Renal cortical epithelial cell (primary cell): ENCODE measurements at places on chromosomes 1 and 21.

- DNase-seq = no peak
Measured at GRCh38 chr21:46617267-46618051, 12.6 kb upstream of the S100B start.

DNA sequence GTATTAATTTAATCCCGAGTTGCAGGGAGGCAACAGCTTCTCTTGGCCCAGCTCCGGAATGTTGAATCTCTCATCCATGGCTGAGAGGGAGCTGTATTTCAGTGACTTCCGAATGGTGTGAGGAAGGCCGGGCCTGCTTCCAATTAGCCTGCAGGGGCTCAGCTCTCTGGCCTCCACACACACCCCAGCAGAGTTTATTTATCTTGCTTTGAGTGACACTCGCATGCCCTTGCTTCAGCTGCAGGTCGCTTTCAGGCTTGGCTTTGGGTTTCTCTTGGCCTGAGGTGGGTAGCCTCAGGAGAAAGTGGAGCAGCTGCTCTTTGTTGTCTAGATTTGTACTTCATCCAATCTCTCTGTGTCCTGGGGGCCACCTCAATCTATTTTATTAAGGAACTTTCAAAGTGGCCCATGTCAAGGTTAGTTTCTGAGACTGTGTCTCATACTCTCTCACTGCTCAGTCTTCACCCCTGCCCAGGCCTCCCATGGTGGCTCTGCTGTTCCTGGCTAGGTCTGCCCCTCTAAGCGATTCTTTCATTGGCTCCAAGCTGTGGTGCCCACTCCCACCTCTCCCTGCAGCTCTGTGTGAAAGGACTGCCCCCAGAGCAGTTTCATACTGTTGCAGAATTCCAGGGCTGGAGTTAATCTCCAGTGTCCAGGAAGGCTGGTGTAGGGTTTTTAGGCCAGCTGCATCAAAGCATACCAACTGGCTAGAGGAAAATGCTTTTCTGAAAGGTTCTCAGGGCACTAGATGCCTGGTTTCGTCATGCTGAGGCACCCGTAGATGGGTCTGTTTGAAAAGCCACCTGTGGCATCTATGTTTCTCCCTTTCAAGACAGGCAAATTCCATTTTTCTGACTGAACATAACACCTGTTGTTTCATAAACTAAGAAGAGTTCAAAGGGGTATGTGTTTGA lies 153.5 kb downstream of the PLXNA2 start:
- no peak for DNase-seq

DNA sequence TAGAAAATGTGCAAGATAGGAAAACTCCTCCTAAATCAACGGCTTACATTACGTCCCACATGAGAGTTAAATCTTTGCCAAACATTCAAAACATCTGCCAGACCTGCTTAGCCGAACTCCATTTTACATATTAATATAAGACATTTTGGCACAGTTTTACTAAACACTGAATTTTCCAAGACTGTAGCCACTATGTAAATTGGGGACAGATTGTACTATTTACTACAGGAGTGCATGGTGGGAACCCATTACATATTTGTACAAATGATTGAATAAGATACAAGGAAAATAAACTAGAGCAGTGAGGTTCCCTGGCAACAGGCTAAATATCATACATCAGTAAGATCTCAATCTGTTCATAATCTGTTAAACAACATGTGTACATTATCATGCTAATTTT lies 1234.4 kb downstream of the KCNT2 start:
- no peak for DNase-seq

GRCh38 chr1:40710581-40711315 lies 19.2 kb downstream of the NFYC start:
- DNase-seq = no peak

DNA sequence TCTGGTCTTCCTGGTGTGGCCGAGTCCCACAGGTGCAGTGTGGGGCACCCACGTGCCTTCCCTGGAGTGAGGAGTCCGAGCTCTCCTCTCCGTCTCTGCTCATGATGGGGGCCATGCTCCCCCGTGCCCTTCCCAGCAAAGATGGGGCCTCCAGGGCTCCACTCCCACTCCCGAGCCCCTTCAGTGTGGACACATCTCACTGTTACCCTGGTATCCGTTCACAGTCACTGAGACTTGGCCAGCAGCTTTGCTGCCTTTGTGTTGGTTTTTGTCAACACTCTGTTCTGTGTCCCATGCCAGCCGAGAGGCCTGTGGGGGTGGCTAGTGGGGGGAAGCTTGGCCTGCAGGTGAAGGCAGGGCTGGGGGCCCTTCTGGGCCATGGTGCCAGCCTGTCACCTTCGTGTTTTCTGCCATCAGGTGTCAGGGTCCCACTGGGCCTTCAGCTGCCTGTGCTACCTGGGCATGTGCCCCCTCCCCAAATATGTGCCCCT lies 46.9 kb upstream of the POFUT2 start:
- no peak for DNase-seq

DNA sequence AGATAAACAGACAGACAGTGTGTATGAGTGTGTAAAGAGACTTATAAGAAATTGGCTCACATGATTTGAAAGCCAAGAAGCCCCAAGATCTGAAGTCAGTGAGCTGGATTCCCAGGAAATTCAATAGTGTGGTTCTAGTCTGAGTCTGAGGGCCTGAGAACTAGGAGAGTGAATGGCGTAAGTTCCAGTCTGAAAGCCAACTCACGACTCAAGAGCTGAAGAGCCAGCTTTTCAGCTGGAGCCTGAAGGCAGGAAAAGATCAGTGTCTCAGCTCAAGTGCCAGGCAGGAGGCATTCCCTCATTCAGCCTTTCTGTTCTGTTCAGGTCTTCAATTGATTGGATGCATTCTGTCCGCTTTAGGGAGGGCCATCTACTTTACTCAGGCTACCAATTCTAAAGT lies 257.2 kb downstream of the PLPP3 start:
- no peak for DNase-seq

- peak; percentile 50 for DNase-seq
Measured at GRCh38 chr1:57165546-57165945, 199.7 kb upstream of the C8B start.

DNA sequence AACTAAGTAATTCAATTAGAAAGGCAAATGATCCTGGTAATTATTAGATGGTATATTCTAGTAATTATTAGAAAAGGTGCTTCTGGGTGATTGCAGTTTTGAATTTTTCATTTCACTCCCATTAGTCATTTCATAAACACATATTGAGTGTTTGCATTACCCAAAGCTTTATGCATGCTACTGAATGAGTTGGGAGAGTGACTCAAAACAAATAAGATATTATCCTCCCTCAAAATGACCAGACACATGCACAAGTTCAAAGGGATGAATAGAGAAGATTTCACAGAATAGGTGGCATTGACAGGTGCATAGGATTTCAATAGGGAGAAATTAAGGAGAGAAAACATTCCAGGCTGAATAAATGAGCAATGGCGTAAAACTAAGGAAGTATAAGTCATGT lies 84.7 kb downstream of the PHTF1 start:
- DNase-seq = no peak

GRCh38 chr1:12102066-12102465 lies 39.0 kb downstream of the TNFRSF8 start:
- DNase-seq = no peak

DNA sequence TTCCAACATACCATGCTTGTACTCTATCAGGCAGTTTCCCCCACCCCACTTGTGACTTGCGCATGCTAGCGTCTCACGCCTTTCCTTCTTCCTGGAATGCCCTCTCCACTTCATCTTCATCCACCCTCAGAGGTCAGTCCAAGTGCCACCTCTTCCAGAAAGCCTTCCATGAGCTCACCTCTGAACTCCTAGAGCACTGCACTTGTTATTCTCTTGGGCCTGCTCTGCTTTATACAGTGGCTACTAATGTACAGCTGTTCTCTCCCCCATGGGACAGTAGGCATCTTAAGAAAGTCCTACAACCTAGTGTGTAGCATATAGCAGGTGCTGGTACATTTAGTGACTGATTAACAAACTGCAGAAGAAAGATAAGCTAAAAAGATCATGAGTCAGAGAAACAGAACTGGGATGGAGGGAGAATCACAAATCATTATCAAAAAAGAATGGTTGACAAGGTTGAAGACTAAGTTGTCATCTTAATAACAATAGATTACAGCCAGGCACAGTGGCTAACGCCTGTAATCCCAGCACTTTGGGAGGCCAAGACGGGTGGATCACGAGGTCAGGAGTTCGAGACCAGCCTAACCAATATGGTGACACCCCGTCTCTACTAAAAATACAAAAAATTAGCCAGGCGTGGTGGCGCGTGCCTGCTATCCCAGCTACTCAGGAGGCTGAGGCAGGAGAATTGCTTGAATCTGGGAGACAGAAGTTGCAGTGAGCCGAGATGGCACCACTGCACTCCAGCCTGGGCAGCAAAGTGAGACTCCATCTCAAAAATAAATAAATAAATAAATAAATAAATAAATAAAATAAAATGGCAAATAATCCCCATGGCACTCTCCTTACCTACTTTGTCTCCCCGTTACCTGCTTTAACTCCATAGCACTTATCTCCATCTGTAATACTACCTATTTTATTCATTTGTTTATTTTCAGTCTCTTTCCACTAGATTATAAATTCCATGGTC lies 16.3 kb upstream of the TSPAN1 start:
- no peak for DNase-seq

DNA sequence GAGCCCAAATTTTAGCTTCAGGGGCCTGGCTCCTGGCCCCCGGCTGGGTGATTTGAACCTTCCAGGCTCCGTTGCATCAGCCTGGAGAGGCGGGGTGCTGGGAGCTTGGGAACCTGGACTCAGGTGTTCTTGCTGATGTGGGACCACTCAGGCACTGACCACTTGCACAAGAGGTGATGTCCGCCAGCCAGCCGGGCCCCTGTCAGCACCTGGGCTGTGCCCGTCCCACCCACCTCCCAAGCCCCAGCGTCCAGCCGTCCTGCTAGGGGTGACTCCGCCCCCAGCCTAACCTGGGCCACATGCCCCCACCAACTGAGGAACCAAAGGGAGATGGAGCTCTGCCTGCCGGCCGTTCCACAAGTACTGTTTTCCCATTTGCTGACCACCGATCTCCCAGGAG lies 47.4 kb upstream of the ARHGEF16 start:
- no peak for DNase-seq

GRCh38 chr1:203327684-203328457 lies 22.6 kb downstream of the BTG2 start:
- peak; percentile 38 for DNase-seq

DNA sequence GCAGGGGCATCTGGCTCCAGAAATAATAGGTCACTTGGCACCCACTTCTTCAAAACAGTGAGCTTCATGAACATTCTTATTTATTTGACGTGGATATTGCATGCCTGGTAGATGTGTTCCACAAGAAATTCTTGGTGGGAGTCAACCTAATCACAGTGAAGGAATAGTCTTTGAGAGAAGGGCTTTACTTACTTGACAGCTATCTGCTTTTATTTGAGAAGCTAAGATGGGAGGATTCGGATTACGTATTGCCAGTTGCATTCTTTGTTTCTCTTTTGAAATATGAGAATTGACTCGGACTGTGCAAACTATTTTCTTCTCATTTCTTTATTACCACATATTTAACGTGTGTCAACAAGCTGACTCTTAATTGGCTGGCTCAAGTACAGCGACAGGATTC lies 117.2 kb downstream of the FASLG start:
- DNase-seq = no peak

GRCh38 chr1:36397083-36397377 lies 678 bp downstream of the LSM10 start:
- no peak for DNase-seq

- DNase-seq = no peak
Measured at GRCh38 chr1:157819215-157819614, 705 bp downstream of the FCRL1 start.

DNA sequence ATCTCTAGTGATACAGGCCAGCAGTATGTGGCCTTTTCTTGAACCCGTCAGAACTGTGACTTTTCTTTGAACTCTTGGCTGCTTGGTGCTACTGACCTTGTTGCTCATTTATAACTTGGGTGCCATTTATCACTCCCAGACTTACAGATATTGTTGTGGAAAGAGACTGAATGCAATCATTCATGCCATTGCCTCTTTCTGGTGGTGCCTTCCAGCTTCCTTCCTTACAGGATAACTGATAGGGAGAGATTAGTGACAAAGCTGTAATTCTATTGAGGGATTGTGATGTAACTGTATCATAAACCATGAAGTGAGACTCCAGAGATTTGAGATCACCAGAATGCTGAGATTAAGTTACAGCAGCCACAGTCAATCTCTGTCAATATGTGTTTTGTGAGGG lies 256.5 kb downstream of the USP25 start:
- DNase-seq = no peak

DNA sequence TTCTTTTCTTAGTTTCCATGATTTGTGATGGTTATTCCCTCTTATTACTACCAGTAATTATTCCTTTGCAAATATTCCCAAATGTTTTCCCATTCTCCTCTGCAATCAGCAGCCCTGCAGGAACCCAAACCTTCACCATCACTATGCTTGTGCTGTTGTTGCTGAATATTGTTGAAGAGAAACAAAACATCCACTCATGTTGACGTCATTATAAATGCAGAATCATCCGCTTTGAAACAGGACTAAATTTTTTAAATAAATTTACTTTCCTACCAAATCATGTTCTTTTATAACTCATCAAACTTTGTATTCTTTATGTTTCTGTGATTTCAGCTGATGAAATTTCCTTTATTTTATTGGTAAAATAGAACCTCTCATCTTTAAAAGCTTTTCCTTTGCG lies 787.0 kb upstream of the B3GALT2 start:
- no peak for DNase-seq

DNA sequence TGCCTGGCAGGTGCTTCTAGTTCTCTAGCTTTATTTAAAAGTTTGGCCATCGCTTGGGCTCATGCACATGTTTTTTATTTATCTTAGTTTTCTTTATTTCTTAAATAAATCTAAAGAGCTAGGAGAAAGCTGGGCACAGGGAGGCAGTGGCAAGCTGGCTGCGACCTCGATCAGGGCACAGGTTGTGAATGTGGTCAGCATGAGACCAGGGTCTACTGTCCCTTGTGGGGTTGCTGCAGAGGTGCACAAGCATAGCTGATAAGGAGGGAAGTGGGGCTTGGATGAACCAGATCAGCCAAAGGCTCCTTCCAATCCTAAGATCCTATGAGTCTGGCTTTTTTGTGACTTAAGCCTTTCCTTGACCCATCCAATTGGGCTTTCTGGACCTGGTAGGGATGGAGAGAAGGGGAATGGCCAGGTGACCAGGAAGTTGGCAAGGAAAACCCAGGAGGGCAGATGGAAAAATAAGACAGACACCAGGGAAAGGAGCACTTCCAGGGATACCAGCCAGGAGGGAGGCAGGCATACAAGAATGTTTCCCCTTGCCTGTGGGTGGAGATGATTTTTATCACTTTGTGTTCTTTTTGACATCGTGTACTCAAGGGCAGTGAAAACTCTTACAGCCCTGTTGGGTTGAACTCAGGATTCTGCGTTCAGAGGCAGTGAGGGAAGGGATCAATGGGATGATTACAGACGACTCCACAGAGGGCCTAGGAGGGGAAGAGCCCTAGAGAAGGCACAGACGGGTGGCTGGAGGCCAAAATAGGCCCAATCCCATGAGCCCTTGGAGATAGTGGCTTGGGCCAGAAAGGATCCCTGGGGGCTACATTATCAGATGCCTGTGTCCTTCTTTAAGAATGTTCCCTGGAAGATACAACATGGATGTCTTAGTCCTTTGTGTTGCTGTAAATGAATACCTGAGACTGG lies 8.5 kb downstream of the CYP4B1 start:
- no peak for DNase-seq
